ENCODE measurements at places on chromosomes 2 and 18.

GRCh38 chr2:133334923-133335322 is 233.3 kb downstream of the NCKAP5 start:
- no peak for DNase-seq

- peak; percentile 43 for DNase-seq
These were observed 6.5 kb downstream of the MAP4K4 start for GRCh38 chr2:101704046-101704466.

DNA sequence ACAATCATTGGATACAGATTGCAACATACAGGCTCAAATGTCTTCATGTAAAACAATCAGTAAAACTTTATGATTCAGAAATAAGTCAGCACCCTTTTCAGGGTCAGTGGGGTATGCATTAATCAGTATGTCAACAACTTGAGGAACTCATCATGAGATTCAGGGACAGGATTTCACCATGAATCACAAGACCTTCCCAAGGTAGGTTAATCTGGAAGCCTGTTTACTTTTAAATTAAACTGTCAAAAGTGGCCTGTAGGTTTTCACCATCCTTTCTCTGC is 104.8 kb downstream of the SP100 start:
- no peak for DNase-seq

DNA sequence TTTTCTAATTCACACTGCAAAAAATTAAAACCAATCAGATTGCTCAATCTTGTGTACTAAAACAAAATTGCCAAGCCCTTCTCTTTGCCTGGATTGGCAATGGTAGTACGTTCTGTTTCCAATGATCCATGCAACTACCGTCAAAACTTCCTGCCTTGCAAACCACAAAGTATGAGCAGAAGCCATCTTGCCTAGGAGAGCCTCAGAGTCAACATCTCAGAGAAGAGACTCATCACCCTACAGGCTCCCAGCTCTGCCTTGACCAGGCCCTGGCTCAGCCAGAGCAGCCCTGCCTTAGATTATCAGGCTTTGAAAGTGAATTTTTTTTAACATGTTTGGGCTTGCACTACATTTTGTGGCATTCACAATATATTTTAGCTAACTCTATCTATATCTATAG is 574.1 kb downstream of the SATB2 start:
- no peak for DNase-seq

GRCh38 chr2:8628866-8629209 is 53.0 kb upstream of the ID2 start:
- no peak for DNase-seq

DNA sequence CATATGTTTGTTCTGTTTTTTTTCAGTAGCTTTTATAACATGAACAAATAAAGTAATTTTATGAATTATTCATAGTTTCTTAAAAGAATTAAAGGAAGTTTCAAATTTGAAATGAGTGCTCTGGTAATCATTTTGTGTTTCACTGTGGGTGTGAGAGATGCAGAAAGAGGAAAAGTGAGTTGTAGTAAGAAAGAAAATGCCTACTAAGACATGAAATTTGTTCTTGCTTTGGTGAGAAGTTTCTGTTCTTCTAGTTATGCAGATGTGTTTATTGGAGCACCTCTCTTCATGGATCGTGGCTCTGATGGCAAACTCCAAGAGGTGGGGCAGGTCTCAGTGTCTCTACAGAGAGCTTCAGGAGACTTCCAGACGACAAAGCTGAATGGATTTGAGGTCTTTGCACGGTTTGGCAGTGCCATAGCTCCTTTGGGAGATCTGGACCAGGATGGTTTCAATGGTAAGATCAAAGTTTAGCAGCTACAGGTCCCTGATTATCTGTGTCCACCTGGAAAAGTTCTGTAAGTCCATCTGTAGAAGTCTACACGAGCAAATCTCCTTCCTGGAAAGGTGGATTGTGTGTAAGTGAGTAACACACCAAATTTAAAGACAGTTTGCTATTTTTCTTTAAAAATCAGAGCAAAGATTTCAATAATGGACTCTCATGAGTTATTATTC is 51.4 kb downstream of the ITGAV start:
- peak; percentile 28 for DNase-seq

GRCh38 chr18:25010623-25011374 is 341.2 kb downstream of the ZNF521 start:
- DNase-seq: no peak

DNA sequence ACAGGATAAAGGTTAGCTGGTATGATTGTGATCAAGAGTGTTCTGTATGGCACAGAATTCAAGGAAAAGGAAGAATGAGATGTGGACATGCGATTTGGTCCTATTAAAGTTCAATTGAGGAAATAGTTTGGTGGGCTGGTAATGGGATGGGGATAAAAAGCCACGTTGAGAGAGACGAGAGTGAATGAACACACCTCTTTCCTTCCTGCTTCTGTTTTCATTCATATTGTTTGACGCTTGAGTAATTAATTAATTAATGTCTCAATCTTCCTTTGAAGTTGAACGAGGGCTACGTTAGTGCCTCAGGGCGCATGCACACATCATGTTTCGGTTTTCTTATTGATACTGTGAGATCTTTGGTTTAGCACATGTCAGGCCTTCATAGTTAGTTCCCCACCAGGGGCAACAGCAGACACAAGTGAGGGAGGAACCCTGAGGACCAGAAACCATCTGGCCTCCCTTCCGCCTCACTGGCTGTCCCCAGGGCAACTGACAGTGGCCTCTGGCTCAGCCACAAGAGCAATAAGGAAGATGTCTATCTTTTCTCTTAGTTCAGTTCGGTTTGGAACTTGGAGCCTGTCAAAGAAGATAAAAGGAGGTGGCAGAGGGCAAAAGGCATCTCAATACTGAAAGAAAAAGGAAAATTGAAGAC is 116.0 kb downstream of the LIPG start:
- DNase-seq: no peak

DNA sequence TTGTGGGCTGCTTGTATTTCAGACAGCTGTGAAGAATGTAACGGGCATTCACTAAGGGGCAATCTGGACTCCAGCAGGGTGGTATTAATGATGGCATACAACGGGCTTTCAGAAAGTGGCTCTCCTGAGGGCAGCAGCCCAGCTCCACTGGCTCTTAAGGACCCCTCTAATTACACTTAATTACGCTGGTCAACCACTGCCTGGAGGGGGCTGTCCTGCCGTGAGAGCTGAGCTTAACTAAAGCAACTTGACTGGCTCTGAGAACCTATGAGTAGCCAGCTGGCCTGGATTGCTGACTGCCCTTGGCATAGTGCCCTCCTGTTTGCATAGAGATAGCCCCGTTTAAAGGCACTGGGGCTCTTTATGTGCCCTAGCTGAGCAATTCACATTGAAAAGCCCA is 3.8 kb downstream of the LIPG start:
- DNase-seq: no peak

- DNase-seq: peak; percentile 36
These were observed 66.2 kb downstream of the DIPK1C start for GRCh38 chr18:74390900-74391299.

DNA sequence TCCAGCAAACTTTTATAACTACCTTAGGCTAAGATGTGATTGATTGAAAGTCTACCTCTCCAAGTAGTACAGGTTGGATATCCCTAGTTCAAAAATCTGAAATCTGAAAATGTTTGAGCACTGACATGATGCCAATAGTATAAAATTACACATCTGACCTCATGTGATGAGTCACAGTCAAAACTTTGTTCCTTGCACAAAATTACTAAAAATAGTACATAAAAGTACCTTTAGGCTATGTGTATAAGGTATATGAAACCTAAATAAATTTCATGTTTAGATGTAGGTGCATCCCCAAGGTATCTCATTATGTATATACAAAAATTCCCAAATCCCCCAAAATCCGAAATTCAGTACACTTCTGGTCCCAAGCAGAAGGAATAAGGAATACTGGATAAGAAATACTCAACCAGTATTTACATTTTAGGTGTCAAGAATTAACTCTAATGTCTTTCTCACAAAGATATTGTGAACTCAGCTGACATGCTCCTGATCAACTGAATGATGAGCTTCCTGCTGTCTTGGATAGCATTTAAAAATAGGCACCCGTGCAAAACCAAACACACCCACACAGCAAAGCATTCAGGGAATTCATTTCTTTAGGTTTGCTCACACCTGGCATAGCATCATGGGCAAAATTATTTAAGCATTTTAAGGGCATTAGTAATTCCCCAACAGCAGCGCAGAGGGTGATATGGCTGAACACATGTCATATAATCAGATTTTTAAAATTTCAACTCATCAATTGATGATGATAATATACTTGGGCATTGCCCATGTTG is 497.4 kb upstream of the MEIS1 start:
- DNase-seq: no peak

DNA sequence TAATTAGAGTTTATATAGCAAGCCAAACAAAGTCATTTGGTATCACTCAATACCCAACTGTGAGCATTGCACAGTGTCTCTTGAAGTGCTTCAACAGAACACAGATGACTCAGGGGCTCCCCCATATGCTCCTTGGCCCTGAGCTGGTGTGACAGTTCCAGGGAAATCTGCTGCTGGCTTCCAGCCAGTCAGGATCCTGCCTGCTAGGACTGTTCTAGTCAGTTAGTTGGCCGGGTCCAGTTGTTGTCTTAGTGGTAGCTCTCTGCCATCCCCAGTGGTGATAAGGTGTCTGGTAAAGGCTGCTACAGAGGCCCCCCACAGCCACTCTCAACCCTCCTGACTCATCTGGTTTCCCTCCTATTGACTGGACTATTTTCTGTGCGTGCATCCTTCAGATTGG is 100.3 kb downstream of the IRS1 start:
- DNase-seq: no peak

DNA sequence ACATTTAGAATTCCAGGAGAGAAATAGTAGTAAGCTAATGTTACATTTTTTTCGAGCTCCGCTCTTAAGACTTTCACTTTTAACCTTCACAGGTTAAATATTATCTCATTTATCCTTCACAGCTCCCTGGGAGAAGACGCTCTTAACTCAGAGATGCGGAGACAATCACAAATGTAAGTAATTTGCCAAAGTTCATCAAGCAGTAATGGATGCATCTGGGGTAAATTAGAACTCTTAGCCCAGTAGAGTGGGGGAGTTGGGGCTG is 168.5 kb downstream of the SPP2 start:
- no peak for DNase-seq

DNA sequence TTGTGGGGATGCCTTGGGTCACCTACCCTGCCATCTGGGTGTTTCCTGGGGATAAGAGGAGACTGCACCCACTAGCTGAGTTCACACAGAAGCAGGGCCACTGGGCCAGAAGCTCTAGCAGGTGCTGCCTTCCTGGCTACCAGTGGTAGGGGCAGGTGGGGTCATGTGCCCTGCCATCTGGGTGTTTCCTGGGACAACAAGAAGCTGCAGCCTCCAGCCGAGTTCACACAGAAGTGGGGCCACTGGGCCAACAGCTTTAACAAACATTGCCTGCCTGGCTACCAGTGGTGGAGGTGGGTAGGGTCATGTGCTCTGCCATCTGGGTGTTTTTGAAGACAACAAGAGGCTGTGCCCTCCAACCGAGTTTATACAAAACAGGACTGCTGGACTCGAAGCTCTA is 282.2 kb upstream of the SYT4 start:
- DNase-seq: no peak

- DNase-seq: peak; percentile 36
These were observed 259.0 kb upstream of the ERBB4 start for GRCh38 chr2:212797484-212798205.

DNA sequence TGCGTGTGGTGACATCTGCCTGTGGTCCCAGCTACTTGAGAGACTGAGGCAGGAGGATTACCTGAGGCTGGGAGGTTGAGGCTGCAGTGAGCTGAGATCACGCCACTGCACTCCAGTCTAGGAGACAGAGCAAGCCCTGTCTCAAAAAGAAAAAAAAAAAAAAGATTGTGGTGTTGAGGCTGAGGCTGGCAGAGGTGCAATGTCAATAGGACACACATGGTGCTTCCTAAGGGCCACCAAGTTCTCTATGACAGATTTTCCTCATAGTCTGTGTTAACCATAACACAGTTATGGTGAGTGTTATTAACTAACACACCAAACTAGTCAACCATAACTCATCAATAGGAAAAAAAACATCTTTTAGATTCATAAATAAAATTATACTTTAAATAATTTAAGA is 494.4 kb downstream of the TMX3 start:
- no peak for DNase-seq

DNA sequence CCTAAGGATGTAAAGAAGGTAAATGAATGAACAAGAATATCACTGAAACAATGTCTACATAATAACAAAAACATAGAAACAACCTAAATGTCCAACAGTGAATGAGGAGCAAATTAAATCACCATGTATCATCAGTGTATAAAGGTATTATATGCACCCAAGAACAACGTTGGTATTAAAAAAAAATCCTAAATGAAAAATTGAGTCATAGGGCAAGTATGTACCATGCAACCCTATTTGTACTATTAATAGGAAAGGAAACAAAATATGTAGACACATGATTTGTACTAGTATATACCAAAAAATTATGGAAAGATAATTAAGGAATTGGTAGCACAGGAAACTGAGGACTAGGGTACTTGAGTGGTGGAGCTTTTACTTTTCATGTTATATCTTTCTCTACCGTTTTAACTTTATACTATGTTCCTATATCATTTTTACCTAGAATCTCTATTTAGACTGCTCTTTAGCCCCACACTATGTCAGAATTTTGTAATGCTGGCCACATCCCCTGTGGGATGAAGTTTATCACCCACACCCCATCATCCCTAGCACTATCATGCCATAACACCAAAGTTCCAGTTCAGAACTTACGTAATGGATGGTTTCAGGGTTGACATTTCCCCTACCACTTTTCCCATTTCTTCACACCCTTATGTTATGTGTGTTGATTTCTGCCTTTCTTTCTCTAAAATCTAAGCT is 25.6 kb downstream of the IKZF2 start:
- no peak for DNase-seq

DNA sequence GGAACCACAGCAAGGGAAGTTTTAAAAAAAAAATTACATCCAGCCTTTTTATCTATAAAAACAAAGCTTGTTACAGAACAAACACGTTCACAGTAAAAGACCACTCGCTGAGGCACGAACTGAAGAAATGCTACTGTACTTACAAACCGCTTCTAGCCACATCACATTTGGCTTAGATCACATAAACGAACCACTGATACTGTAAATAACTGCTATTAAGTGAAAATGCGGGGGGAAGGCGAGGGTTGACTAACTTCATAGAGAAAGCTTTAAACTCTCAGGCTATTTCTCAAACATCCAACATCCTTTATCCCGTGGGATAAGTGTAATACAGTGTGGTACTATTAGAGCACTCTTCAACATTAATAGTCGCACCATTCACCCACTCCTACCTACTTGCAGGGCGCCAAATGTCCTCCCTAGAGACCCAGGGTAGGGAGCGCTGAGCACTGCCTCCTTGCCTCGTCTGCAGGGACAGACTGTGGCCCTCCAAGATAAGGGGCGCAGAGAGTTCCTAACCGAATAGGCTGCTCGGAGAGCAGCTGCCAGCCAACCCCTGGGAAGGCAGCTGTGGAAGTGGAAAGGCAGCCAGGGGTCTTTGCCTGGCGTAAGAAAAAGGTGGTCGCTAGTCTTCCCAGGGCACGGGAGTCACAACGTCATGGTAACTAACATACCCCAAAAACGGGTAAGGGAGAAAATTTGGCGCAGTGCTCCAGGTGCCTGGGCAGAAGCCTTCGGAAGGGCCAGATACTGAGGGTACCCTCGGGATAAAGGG is 854 bp downstream of the GPR155 start:
- peak; percentile 38 for DNase-seq

GRCh38 chr2:128196026-128196425 is 105.0 kb downstream of the UGGT1 start:
- no peak for DNase-seq
